ENCODE measurements at places on chromosomes 2 and 18.

- no peak for DNase-seq
Observed at GRCh38 chr18:57428221-57429150, 6.7 kb upstream of the ONECUT2 start.

DNA sequence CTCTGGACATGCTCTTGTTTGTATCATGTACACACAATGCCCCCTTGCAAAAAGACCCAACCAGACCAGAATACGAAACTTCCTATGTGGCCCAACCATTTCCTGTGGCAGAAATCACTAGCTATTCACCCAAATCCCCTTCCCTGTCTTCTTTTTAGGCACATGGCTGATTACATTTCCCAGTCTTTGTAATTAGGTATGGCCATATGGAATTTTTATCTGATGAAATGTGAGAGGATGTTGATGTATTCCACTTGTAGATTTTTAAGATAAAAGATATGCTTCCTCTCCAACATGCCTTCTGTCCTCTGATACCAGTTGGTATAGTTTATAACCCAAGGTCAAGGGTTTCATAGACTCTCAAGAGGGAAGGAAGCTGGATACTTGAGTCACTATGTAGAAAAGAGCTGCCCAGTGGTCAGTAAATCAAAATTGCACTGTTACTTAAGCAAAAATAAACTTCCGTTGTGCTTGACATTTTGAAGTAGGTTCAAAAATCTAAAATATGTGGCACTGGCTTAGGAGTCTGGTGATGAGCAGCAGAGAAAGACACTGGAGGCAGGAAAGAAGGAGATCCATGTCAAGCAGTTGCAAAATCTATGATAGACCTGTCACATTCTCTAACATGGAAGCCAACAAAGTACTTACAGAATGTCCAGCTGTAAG lies 297.4 kb downstream of the SMAD2 start:
- no peak for DNase-seq

DNA sequence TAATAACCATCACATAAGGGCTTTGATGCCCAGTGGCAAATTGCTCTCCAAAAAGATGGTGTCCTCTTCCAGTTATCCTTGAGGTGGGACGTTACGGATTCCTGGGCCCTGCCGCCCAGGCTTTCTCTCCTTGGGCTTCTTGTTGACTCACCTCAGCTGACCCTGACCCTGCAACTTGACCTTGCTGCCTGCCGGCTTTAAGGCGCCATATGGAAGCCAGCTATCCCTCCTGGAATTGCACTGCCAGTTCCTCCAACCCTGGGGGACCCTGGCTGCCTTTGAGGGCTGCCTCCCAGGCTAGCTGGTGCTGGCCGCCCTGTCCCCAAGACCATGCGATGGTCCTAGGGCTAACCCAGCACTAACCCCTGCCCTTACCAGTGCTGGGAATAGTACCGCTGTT lies 28.3 kb upstream of the B3GNT7 start:
- no peak for DNase-seq

DNA sequence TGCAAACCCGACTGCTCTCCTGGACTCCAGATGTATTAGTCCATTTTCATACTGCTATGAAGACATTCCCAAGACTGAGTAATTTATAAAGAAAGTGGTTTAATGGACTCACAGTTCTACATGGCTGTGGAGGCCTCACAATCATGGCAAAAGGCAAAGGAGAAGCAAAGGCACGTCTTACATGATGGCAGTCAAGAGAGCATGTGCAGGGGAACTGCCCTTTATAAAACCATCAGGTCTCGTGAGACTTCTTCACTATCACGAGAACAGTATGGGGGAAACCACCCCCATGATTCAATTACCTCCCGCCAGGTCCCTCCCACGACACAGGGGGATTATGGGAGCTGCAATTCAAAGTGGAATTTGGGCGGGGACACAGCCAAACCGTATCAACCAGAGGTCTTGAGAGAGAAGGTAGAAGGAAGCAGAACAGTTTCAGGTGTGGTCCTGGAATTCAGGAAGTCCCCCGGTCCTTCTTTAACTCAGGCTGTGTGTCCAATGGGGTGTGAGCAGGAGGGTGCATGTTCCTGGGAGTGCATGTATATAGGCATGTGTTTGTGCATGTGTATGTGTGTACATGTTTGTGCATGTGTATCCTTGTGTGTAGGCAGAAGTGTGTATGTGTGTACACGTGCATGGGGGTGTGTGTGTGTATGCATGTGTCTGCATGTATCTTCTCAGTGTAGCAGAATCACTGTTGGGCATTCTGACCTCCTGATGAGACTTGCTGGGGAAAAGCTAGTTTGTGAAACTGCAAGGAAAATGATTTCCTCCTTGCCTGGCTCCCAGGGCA lies 46.2 kb downstream of the GREB1 start:
- no peak for DNase-seq

DNA sequence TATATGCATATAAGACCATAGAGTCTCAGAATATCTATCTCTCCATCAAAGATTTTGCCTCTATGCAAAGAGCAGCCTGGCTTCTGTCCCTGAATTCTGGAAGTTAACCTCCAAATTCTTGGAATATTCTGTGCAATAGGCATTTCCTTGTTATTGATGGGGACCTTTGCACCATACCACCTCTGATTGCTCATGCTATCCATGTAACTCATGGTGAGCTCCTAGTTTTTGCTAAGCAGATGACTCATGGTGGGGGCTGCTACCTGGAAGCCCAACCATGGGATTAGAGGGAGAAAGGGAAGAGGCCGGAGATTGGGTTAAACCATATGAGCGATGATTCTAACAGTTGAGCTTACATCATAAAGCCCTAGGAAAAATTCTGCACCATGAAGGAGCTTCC lies 310.2 kb upstream of the FIGN start:
- DNase-seq = no peak

Measured in OCI-M1 (cell line).